ENCODE measurements at places on chromosomes 7 and 10. TPM values are rescaled to one million over a fixed set of nuclear protein-coding genes. Genes with fewer than 3 reads are reported as not detected.

GRCh38 chr10:125468278-125468677, 214.7 kb downstream of the TEX36 start:
- DNase-seq = no peak

ANKRD61 gene
- 0.22 TPM for total RNA-seq

CHAT gene
- not detected for total RNA-seq

WNT8B gene
- total RNA-seq = 0.40 TPM
